ENCODE measurements at places on chromosomes 12 and 14. TPM values are rescaled to one million over a fixed set of nuclear protein-coding genes. Genes with fewer than 3 reads are reported as not detected.

The KRT73 gene
- total RNA-seq = not detected

The HCAR1 gene
- total RNA-seq = 3.3 TPM

DNA sequence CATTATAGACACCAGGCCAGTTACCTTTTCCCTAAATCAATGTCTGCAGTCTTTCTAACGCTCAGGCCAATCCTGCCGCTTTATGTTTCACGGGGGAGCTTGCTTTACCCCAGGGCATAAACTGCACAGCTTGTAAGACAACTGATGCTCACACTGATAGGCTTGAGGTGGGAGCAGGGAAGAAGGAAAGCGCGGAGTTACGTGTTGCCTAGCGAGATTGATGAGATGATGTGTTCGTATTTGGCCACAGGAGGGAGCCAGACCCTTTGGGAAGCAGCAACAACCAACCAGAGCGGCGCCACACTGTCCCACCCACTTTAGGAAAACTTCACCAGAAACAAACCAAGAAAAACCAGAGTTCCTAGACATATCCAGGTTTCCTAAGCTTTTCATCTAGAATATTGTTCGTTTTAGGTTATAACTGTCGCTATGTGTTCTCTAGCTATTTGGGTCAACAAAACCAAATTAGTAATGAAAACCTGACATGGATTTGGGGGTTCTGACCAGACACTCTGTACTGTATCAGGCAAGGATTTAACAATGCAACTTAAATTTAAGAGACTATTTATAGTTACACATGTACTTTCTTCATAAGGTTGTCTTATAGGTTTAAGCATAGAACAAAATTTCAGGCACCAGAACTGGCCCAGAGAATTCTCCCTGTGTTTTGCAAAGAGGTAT, 2.4 kb downstream of the IL26 start:
- peak; percentile 80 for DNase-seq
- no peaks in the 10 kb centered on the region for H3K36me3 ChIP-seq
- H3K27ac ChIP-seq = peak overlapping the region; percentile 49
- H3K4me3 ChIP-seq = no peak overlapping the region
- H3K27me3 ChIP-seq = peaks cover 5% of the 10 kb centered on the region
- no peaks in the 10 kb centered on the region for H3K4me1 ChIP-seq

DNA sequence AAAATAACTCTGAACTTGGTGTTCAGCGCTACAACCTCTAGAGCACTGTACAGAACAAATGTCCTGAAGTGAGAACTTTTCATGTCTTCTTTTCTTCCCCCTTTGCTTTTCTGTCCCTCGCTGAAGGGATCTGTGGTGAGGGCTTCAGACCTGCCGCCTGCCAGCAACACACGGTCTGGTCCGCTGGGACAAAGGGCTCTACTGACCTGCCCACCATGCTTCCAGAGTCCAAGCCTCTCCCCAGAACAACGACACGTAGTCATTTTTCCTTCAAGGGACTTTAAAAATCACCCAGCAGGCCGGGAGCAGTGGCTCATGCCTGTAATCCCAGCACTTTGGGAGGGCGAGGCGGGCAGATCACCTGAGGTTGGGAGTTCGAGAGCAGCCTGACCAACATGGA, 140.4 kb downstream of the EFCAB11 start:
- H3K27ac ChIP-seq = no peak overlapping the region
- H3K4me1 ChIP-seq = no peaks in the 10 kb centered on the region
- H3K36me3 ChIP-seq = no peaks in the 10 kb centered on the region

DNA sequence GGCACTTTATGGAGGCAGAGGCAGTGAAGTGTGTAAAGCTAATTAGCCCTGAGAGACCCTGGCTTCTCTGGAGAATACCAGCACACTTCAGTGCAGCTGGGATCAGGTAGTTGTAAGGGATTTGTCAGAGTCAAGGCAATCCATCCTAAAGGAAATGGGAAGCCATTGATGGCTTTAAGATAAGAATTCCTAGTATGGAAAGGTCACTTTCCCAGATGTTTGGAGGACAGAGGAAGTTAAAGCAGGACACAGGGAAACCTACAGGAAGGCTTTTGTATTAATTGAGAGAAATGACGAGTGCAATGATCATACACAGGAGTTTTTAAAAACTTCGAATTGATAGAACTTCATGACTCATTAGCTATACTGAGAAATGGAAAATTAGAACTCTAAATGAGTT, 254.4 kb downstream of the SLC16A7 start:
- H3K4me1 ChIP-seq = no peaks in the 10 kb centered on the region
- no peak overlapping the region for H3K4me3 ChIP-seq
- H3K36me3 ChIP-seq = no peaks in the 10 kb centered on the region
- no peak for DNase-seq

DNA sequence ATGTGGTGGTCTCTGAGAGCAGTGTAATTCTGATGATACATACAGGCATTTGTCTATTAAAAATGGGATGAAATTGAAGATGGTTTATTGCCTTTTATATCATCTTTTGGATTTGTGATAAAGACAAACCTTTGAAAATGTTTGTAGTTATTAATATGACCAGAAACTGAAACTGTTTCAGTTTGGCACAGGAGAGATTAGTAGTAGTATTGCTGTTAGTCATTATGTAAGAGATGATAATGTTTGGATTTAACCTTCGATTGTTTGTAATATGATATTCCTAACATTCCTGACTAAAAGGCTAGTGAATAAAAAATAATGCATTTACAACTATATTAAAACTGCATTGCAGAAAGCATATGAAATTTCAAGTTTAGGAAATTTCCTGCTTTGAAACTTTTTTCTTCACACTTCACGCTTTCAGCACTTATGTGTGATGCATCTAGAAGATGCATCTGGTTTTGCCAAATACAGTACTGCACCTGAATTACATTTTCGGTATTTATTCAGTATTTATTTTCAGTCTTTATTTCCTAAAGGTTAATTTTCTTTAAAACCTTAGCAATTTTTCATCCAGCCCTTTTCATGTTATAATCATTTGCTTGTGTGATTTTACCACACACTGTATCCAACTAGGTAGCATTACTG, 25.5 kb downstream of the ADIPOR2 start:
- no peak overlapping the region for H3K27ac ChIP-seq
- no peak overlapping the region for H3K4me3 ChIP-seq
- H3K4me1 ChIP-seq = peaks cover 6% of the 10 kb centered on the region
- DNase-seq = no peak
- H3K27me3 ChIP-seq = no peaks in the 10 kb centered on the region
- no peaks in the 10 kb centered on the region for H3K36me3 ChIP-seq

GRCh38 chr12:89140602-89141238, 211.6 kb downstream of the DUSP6 start:
- no peaks in the 10 kb centered on the region for H3K36me3 ChIP-seq
- no peaks in the 10 kb centered on the region for H3K4me1 ChIP-seq
- DNase-seq = no peak
- no peak overlapping the region for H3K4me3 ChIP-seq
- H3K27me3 ChIP-seq = no peaks in the 10 kb centered on the region
- no peak overlapping the region for H3K27ac ChIP-seq

DNA sequence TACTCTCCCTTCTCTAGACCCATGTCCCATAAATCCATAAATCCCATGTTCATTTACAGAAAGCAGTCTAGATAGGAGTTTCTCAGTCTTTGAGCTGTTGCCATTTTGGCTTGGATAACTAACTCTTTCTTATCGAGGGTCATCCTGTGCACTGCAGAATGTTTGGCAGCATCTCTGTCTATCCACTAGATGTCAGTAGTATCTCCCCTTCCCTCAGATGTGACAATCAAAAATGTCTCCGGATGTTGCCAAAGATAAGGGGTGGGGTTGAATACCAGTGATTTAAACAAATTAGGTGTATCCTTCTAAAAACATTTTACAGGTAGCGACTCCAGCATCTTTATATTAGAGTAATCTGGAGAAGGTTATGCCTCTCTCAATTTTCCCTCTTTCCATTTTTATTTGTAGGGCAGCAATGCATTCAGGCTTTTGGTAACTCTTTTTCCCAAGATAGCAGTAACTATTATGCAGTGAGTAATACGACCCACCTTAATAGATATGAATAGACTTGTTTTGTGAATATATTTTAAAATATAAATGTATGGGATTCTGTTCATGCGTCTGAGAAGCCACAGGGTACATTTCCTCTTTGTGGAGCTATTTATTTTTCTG, 100.7 kb downstream of the LRRK2 start:
- no peak overlapping the region for H3K27ac ChIP-seq
- H3K36me3 ChIP-seq = no peaks in the 10 kb centered on the region
- H3K27me3 ChIP-seq = no peaks in the 10 kb centered on the region
- H3K4me1 ChIP-seq = no peaks in the 10 kb centered on the region

The KERA gene
- total RNA-seq = not detected

GRCh38 chr12:11798856-11799501, 149.5 kb downstream of the ETV6 start:
- no peak overlapping the region for H3K27ac ChIP-seq
- no peaks in the 10 kb centered on the region for H3K27me3 ChIP-seq
- H3K4me1 ChIP-seq = no peaks in the 10 kb centered on the region
- H3K4me3 ChIP-seq = no peak overlapping the region
- DNase-seq = no peak

- no peak for DNase-seq
- H3K27me3 ChIP-seq = no peaks in the 10 kb centered on the region
- H3K36me3 ChIP-seq = no peaks in the 10 kb centered on the region
Measured at GRCh38 chr12:65871865-65872645, 47.8 kb downstream of the HMGA2 start.

The TPPP2 gene
- 0.67 TPM for total RNA-seq

GRCh38 chr12:81811061-81811777, 52.1 kb upstream of the PPFIA2 start:
- no peak overlapping the region for H3K27ac ChIP-seq
- no peaks in the 10 kb centered on the region for H3K27me3 ChIP-seq
- DNase-seq = no peak
- no peaks in the 10 kb centered on the region for H3K4me1 ChIP-seq
- H3K36me3 ChIP-seq = no peaks in the 10 kb centered on the region
- no peak overlapping the region for H3K4me3 ChIP-seq

DNA sequence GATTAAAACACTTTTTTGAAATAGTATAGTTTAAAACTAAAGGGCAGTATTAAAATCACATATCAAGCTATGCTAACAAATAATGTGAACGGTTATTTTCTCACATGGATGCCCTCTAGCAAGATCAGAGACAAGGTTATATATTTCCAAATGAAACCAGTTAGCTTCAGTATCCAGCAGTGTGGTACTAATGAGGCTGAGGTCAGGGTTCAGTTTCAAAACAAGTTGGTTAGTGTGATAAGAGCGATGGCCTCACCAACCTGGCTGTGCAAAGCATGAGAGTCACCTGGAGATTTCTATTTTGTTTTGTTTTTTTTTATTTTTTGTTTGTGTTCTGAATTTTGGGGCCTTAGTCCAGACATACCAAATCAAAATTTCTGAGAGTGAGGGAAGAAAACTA, 352.2 kb upstream of the KITLG start:
- H3K4me3 ChIP-seq = no peak overlapping the region
- H3K27ac ChIP-seq = no peak overlapping the region
- no peak for DNase-seq

The HOXC4 gene
- 1.2 TPM for total RNA-seq

GRCh38 chr14:70972107-70972976, 65.1 kb downstream of the PCNX1 start:
- H3K4me3 ChIP-seq = no peak overlapping the region
- H3K36me3 ChIP-seq = no peaks in the 10 kb centered on the region
- peak; percentile 90 for DNase-seq
- peak overlapping the region; percentile 52 for H3K27ac ChIP-seq
- H3K4me1 ChIP-seq = peaks cover 6% of the 10 kb centered on the region

The COPS7A gene
- total RNA-seq = 38.8 TPM

The PDZRN4 gene
- 2.1 TPM for total RNA-seq

- no peak overlapping the region for H3K27ac ChIP-seq
- H3K4me3 ChIP-seq = no peak overlapping the region
- H3K36me3 ChIP-seq = no peaks in the 10 kb centered on the region
- DNase-seq = no peak
Measured at GRCh38 chr12:104784592-104784991, 173.5 kb downstream of the SLC41A2 start.

GRCh38 chr14:37596790-37597472, 1.5 kb downstream of the TTC6 start:
- no peak overlapping the region for H3K27ac ChIP-seq
- H3K36me3 ChIP-seq = no peaks in the 10 kb centered on the region
- no peaks in the 10 kb centered on the region for H3K4me1 ChIP-seq
- peaks cover 83% of the 10 kb centered on the region for H3K27me3 ChIP-seq
- no peak for DNase-seq

DNA sequence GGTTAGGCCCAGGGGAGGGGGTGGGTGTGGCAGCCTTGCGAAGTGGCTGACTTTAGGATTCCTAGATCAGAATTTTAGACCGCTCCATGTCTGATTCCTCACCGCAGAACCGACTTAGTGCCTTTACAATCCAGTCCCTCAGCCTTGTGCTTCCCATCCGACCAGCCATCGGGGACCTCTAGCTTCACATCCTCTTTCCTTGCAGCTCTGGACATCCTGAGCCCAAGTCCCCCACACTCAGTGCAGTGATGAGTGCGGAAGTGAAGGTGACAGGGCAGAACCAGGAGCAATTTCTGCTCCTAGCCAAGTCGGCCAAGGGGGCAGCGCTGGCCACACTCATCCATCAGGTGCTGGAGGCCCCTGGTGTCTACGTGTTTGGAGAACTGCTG, 557 bp downstream of the COPS7A start:
- H3K27ac ChIP-seq = peak overlapping the region; percentile 87
- no peaks in the 10 kb centered on the region for H3K36me3 ChIP-seq
- no peak for DNase-seq
- no peaks in the 10 kb centered on the region for H3K27me3 ChIP-seq
- H3K4me1 ChIP-seq = no peaks in the 10 kb centered on the region

GRCh38 chr12:95623554-95624170, 72.4 kb upstream of the USP44 start:
- H3K4me1 ChIP-seq = no peaks in the 10 kb centered on the region
- no peaks in the 10 kb centered on the region for H3K27me3 ChIP-seq
- H3K36me3 ChIP-seq = no peaks in the 10 kb centered on the region
- peak; percentile 20 for DNase-seq

DNA sequence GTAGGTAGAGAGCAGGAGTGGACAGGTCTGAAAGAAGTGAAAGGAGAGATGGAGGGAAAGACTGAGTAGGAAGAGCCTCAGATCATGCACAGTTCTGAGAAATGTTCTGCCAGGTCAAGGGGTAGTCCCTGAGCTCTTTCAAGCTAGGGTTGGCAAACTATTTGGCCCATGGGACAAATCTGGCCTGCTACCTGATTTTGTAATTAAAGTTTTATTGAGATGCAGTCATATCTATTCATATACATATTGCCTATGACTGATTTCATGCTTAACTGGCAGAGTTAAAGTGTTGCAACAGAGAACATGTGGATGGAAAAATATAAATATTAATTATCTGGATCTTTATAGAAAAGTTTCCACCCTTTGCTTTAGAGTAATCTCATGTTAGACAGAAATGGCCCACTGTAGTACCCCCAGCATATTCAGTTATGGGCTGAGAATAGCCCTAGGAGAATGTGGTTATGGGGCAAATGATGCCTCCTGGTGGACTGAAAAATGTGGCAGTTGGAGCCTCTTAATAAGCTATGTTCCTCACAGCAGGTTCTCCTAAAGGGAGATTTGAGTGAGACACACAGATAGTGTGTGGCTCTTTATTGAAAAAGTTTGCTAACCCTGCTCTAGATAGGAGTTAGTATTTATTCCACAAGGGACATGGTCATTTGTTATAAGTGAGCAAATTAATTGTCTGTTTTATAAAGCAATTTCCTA, 476.9 kb downstream of the LRIG3 start:
- no peaks in the 10 kb centered on the region for H3K4me1 ChIP-seq
- no peak overlapping the region for H3K27ac ChIP-seq
- H3K36me3 ChIP-seq = no peaks in the 10 kb centered on the region
- no peak for DNase-seq

GRCh38 chr12:129592449-129592848, 311.4 kb downstream of the TMEM132D start:
- H3K27ac ChIP-seq = no peak overlapping the region
- no peaks in the 10 kb centered on the region for H3K4me1 ChIP-seq
- H3K27me3 ChIP-seq = no peaks in the 10 kb centered on the region
- no peaks in the 10 kb centered on the region for H3K36me3 ChIP-seq

The KRT6A gene
- 1.7 TPM for total RNA-seq

All from uterus (tissue), 4 donors.